ENCODE measurements at places on chromosomes 5 and 9. TPM values are rescaled to one million over a fixed set of nuclear protein-coding genes. Genes with fewer than 3 reads are reported as not detected.

The NUTM2F gene
- not detected for total RNA-seq

The ISL1 gene
- 0.48 TPM for total RNA-seq

The MZB1 gene
- total RNA-seq = 4.0 TPM

The CD180 gene
- total RNA-seq = 0.82 TPM

The PCDHB8 gene
- total RNA-seq = 0.16 TPM

The KCNV2 gene
- total RNA-seq = not detected

The TMEM252 gene
- 2.3 TPM for total RNA-seq

The B4GALT7 gene
- 38.5 TPM for total RNA-seq

The MTAP gene
- total RNA-seq = 12.8 TPM

The FAM120AOS gene
- 68.9 TPM for total RNA-seq

The DIRAS2 gene
- not detected for total RNA-seq

GRCh38 chr5:132226516-132227234 is 978 bp downstream of the P4HA2 start:
- DNase-seq = peak; percentile 8

DNA sequence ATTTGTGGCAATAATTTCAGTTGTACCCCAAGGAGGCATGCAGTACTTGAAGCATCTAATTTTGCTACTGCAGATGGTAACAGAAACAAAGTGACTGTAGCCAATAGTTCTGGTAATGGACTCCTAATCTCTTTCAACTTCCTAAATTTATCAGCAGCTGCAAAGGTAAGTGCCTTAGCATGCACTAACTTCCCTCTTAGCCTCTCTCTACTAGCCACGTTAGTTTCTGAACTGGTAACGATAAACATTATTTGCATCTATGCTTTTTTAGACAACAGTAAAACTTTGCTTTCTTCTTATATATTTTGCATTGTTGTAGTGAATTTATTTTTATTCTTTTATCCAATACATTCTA is 6.2 kb upstream of the CKS2 start:
- DNase-seq = no peak

DNA sequence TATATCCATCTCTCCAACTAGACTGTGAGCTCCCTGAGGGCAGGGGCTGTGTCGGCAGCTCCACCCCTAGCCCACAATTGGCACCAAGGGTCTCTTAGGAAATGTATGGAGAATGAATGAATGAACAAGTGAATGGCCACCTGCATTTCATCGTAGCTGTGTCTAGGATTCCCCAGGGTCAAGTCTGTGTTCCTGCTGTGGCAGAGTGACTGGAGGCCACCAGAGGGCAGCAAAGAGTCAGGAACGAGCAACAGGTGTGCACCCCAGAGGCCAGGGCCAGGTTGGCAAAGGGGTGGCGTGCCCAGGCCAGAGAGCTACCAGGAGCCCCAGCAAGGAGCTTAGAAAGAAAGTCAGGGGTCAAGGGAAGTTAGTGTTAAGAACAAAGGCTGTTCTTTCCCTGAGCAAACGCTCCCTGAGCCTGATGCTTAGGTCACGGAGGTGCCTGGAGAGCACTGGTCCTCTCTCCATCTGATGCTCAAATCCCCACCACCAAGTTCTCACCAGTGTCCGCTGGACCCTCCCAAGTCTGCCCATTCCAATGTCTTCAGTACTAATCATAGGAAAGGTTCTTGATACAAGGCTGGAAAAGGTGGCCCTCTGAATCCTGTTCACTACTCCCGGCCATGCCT is 160.7 kb downstream of the PAX5 start:
- DNase-seq = peak; percentile 81

DNA sequence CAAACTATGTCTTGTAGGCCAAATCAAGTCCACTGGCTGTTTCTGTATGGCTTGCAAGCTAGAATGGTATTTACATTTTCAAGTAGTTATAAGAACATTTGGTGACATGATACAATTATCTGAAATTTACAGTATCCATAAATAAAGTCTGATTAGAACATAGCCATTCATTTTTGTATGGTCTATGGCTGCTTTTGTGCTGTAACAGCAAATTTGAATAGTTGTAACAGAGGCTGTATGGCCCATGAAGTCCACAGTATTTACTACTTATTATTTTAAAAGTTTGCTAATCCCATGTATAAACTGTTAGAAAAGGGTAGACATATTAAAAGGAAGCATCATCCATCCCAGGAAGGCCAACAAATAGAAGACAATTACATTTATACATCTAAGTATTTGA is 17.7 kb downstream of the DHX29 start:
- DNase-seq = no peak

DNA sequence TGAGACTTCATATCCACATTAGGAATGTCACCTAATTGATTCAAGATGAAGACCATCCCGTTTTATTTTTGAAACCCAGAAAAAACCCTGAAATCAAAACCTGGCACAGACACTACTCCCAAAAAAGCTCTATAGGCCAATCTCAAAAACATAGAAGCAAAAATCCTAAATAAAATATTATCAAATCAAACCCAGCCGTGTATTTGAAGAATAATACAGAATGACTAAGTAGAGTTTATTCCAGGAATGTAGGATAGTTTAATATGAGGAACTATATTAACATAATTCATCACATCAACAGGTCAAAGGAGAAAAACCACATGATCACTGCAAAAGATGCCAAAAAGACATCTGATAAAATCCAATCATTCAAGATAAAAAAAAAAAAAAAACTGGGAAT is 167.1 kb downstream of the ACTL7B start:
- DNase-seq = no peak

GRCh38 chr5:177419046-177419445 is 7.4 kb upstream of the GRK6 start:
- no peak for DNase-seq

- no peak for DNase-seq
These were observed 635.7 kb downstream of the RAB3C start for GRCh38 chr5:59218424-59219045.

GRCh38 chr9:76680716-76681425 is 83.4 kb upstream of the PCA3 start:
- no peak for DNase-seq

GRCh38 chr5:165460911-165461310 is 1955.5 kb downstream of the MAT2B start:
- no peak for DNase-seq

GRCh38 chr9:108441726-108442125 is 414.1 kb downstream of the ACTL7B start:
- DNase-seq = no peak
